NCI-H748 treated with DMSO at 0.1 percent for 48 hours (cell line): ENCODE measurements at places on chromosomes 4 and X.

- no peak for DNase-seq
Observed at GRCh38 chrX:32448320-32448719, 763.0 kb downstream of the DMD start.

- no peak for DNase-seq
Observed at GRCh38 chr4:184826691-184827270, 1.0 kb upstream of the ACSL1 start.

GRCh38 chrX:136906921-136907510 lies 26.5 kb upstream of the RBMX start:
- no peak for DNase-seq

DNA sequence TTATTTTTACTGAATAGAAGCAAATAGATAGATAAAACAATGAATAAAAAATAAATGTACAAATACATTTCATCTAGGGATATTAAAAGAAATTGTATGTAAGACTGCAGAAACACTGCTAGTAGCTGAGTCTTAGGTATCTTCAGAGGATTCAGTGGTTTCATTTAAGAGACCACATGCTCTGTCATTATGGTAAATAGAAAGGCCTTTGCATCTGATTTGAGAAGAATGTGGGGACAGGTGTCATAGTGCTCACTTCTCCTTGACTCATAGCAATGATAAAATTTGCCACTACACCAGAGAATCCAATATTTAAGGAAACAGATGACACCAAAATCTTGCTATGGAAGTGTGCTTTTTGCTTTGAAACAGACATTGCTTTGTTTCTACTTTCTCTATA lies 59.8 kb upstream of the PPP1R2C start:
- DNase-seq = no peak

DNA sequence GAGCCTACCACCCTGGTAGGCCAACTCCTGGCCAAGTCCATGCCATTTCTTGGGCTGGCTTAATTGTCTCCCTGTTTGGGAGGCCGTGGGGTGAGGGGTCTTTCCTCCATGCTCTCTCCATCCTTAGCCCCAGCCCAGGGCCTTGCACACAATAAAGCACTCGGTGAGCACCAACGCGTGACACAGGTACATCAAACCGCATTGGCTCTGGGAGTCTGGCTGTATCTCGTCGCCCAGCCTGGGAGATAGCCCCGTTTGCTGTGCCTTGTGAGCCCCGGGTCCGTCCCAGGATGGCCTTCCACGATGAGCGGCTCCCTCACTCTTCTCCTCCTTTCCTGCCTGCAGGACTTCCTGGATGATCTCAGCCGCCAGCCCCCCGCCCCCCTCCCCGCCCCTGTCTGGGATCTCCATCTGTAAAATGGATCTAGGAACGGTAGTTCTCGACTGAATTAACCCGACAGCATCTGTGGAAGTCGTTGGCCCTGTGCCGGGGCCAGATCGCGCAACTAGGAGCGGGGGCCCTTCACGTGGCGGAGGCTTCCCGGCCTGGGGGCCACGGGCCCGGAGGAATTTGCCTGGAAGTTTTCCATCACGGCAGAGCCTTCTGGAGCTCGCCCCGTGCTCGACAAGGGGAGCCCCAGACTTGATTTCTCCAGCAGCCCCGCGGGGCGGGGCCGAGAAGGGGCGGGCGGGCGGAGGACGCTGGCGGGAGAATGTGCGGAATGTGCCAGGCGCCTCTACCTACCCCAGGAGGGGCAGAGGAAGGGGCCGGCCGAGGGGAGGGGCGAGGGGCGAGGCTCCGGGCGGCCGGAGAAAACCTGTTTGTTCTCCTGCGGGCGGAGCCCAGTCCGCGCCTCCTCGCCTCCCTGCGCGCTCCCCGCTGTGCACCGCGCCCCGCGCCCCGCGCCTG lies at the start of gene ZNF185:
TSS of gene ZNF185 (plus strand) at position 846 of the 910 bp plus-strand sequence. CDS start 16,423 bp downstream, outside the sequence.
- DNase-seq = peak; percentile 10

GRCh38 chr4:78152795-78153194 lies 95.7 kb downstream of the FRAS1 start:
- DNase-seq = no peak

DNA sequence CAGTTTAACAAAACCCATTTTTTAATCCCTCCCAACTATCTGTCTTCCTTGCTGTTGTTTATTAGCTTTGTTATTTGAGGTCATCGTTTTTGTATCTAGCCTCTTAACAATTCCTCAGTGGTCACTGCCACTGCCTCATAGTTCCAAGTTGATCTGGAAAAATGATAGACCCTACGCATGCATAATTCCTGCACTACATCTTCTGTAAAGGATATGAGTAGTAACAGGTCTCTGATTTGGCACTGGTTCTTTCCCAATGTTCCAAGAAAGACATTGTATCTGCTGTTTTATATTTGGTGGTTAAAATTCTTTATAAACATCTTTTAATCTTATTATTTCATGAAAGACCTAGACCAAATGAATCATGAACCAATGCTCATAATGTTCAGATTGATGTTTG lies 166.6 kb downstream of the ZNF330 start:
- no peak for DNase-seq

- no peak for DNase-seq
Observed at GRCh38 chrX:28205126-28205525, 223.9 kb upstream of the DCAF8L1 start.

- DNase-seq = no peak
Observed at GRCh38 chrX:103233263-103233662, 18.4 kb downstream of the BEX4 start.

GRCh38 chrX:72105436-72105835 lies 26.3 kb downstream of the RTL5 start:
- no peak for DNase-seq

DNA sequence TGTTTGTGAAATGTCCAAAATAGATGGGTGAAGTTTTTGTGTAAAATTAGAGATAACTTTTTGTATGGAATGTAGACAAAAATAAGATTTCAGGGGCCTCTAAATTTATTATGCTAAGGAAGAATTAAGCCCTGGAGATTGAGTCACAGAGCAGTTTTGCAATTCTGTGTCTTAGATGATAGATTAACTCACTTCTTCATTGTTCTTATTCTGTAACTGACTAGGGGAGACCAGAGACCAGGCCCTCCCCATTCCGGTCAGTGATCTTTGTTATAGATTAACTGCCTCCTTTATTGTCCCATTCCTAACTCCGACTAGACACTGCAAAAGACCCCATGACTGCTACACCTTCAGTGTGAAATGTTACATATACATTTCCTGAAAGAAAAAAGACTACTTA lies 238.4 kb upstream of the TAPT1 start:
- no peak for DNase-seq

DNA sequence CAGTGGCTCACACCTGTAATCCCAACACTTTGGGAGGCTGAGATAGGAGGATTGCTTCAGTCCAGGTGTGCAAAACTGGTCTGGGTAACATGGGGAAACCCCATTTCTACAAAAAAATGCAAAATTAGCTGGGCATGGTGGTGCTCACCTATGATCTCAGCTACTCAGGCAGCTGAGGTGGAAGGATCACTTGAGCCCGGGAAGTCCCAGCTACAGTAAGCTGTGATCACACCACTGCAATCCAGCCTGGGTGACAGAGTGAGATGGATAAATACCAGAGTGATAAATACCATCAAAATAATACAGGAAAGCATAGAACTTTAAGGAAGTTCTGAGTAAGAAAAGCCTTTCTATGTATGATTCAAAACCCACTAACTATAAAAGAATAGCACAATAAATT lies 52.8 kb downstream of the LRBA start:
- DNase-seq = no peak

GRCh38 chrX:21781525-21781924 lies 23.6 kb upstream of the SMPX start:
- DNase-seq = no peak

DNA sequence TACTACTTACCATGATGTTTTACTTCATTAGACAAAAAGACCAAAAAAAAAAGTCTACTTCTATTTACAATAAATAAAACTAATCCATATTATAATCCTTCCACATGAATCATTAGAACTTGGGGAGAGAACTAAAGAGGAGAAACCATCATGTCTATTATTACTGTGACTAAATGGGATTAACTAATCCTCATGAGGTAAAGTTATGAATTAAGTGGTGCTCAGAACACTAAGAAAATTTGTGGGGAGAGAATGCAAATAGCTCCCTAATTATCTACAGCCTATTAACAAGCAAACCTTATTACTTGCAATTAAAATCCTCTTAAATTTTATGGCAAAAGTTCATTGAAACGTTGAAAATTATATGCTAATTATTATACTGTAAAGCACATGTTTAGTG lies 68.8 kb downstream of the MAB21L2 start:
- no peak for DNase-seq

GRCh38 chr4:76559236-76560071 lies 124.4 kb downstream of the SHROOM3 start:
- no peak for DNase-seq

DNA sequence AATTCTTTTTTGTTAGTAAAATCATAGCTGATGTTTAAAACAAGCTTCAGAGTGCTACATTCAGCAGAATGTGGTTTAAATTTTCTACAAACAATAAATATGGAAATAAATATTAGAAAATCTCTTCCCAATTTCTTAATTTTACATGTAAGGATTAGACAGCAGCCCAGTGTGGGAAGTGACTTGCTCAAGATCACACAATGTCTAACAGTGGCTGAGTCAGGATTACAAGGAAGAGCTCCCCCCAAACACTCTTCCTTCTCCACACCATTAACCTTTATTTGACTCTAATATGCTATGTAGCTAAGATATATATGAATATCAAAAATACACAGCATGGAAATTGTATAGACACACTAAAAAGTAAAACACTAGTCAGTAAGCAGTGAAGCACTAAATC lies 59.5 kb downstream of the SLC10A7 start:
- no peak for DNase-seq

- DNase-seq = peak; percentile 76
Observed at GRCh38 chrX:39855748-39856129, 242.0 kb downstream of the BCOR start.

GRCh38 chrX:102155806-102156179 lies at the start of gene BEX5:
Gene BEX5 (minus strand): TSS chrX:102155977. CDS start chrX:102154265, 1,712 bp downstream.
- peak; percentile 65 for DNase-seq

- DNase-seq = no peak
Observed at GRCh38 chr4:113674733-113675132, 86.8 kb downstream of the CAMK2D start.

DNA sequence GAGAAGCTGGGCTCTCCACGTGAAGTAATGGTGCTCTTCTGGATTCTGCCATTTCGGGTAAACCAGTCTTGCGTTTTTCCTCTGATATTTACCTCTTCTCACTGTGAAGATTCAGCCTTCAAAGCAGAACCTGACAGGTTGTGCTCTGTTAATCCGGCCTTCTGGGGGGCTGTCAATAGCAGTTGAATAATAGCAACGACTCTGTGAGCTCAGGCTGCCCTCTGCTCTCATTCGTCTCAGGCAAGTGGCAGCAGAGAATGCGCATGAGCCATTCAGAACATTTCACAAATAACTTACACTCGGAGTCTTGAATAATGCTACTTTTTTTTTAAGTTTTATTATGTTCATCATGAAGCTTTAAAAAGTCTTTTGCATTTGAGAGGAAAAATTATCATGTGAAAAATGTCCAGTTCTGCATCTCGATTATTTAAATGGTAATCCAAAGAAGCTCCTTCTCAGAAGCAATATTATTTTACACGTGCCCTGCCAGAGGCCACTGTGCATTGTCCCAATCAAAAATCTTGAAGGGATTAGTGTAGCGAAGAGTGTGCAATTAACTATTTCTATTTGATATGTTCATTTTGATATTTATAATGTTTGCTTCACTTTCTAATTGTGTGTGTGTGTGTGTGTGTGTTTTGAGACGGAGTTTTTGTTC lies 354.2 kb upstream of the FAT1 start:
- DNase-seq = no peak

DNA sequence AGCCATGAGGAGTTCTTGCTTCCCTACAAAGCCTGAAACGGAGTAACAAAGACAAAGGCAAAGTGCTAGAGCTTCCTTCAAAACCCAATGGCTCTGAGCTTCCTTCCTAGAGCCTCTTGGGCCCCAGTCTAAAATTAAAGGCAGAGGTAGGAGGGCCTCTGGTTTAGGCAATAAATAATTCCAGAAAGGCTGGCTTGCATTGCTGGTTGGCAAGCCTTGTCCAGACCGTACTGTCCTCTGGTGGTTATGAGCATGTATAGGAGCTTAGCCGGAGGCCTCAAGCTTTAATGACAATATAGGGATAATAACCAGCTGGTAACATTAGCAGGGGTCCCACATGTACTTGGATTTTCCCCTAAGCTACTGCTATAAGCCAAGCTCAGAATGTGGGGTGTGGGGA lies 237.3 kb downstream of the AR start:
- DNase-seq = no peak

- no peak for DNase-seq
Observed at GRCh38 chr4:120773641-120774040, 148.9 kb downstream of the PRDM5 start.
